Activated B cell treated with CpG ODN at 0.5 μM for 24 hours (primary cell): ENCODE measurements at places on chromosomes 12 and 14.
A peak's percentile ranks its signal among the peaks of the same experiment; 100 is the strongest.

GRCh38 chr12:3493043-3493858, 2.2 kb downstream of the PRMT8 start:
- no peak for DNase-seq

DNA sequence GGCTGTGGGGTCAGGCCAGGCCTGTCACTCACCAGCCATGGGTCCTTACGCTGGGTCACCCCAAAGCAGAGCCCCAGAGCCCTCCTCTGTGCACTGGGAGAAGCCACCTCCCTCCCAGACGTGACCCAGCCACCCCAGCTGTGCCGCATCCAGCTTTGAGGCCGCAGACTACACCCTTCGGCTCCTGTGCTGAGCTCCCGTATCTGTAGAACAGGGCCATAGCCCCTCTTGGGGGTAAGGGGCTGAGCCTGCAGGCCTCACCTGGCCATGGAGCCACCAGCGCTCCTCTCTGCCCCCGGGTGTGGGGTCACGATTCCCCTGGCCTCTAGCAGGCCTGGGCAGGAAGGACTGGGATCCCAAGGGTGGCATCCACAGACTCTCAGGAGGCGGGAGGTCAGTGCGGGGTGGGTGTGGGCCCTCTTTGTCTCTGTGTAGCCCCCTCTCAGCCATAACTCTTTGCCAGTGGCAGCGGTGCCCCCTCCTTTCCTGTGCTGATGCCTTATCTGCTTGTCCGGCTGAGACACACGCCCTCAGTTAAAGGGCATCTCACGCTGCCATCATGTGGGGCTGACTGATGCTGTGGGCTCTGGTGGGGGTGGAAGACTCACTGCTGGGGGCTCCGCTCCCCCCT, 16.3 kb downstream of the ASPG start:
- DNase-seq, result no peak

DNA sequence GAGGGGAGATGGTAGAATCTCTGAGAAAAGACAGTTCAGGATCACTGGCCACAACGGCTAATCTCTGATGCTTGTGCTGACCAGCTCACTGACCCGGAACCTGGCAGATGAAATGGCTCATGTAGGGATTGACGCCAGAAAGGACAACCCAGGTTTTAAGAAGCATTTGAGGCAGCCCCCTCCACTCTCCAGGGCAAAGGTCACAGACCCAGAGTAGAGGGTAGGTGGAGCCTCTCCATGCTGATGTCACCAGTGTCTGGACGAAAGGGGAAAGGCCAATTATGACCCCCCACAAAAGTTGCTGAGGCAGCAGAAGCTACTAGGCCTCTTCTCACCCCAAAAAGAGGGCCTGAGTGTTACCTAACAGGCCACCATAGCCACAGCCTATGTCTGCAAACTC, 1.2 kb downstream of the METTL1 start:
- no peak for DNase-seq

DNA sequence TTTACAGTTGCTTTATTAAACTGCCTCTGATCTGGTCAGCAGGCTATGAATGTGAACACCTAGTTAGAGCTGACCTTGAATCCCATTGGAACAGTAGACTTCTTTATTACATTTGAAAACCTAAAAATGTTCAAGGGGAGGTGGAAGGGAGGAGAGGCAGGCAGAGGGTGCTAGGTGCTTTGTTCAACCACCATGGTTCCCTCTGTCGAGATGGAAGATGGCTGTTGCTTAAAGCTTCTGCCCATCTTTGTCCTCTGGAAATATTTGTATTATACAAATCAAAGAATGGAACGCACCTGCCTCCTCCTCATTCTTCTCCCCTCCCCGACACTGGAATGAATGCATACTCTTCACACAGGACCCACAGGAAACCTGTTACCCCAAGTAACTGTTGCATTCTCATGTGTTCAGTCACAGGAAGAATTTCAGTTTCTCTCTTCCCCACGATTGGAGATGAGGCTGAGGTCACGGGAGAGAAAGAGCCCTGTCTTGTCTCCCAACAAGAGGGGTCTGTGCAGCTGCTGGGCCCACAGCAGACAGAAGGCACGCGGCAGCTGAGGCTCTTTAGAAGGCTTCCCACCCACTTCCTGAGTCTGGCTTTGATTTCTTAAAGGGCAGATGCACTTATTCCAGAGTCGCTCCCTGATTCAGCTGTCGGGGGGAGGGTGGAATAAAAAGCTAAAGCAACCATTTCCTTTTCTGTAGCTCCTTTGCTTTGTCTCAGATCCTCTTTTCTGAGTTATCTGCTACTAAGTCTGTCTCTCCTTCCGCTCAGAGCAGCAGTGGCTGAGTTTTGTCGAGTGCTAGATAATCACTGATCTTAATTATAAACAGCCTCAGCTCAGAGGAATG, 217.9 kb upstream of the BTG1 start:
- DNase-seq, result peak; percentile 50

DNA sequence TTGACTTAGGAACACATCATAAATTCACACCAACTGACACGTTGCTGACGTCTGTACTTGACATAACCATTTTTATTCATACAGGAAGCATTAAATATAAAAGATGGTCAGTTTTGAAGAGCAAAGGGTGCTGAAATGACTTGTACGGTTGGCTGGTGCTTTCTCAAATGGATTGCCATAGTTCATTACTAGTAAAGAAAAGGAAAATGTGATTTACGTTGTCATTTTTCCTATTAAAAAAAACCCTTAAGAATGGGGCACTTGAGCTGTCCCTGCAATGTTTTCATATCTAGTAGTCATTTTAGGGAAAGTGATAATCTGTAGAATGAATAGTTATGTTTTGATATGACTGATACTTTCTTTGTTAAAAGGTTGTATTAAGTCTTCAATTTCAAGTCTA, 22.5 kb upstream of the MANSC4 start:
- no peak for DNase-seq

GRCh38 chr14:76669770-76670169, 91.5 kb upstream of the VASH1 start:
- no peak for DNase-seq

DNA sequence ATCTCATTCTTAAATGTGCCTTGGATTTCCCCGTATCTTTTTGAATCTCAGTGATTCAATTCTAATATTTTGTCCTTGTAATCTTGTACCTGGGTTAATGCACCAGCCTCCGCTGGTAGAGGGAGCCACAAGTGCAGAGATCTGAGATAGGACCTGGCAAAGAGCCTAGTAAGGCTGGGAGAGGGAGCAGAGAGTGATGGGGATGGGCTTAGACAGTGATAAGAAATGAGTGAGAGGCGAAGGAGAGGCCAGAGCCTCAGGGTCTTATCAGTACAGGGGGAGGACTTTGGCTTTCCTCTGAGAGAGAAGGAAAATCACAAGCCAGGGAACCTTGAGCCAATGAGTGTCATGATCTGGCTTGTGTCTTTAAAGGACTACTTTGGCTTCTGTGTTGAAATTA, 30.5 kb upstream of the LMNTD1 start:
- DNase-seq, result no peak

DNA sequence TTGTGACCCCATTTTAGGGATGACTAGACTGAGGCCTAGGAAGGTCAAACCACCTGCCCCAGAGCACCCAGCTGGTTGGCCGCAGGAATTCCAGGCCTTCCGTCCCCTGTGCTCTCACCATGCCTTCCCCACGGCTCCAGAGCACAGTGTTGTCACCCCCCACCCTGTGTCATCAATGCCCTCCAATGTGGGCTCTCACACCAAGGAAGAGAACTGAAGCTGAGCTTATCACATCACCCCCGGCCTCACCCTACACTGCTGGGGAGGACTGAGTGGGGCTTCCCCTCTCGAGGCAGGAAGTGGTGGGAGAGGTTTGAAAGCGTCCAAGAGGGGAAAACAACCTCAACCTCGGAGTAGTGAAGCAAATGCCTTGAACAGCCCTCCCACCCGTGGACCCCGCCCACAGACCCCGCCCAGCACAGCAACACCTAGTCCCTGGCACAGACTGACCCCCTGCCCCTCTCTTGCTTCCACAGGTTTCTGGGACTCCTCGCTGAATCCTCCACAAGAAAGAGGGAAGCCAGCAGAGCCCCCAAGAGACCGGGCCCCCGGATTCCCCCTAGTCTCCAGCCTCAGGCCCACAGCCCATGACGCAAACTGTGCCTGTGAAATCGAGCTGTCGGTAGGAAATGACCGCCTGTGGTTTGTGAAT, 97.2 kb downstream of the LGMN start:
- DNase-seq, result peak; percentile 69

- DNase-seq, result no peak
These were observed 23.6 kb upstream of the ATF1 start for GRCh38 chr12:50740307-50740706.

GRCh38 chr12:4270831-4271716, 2.5 kb upstream of the CCND2 start:
- DNase-seq, result peak; percentile 57

- DNase-seq, result no peak
These were observed 16.3 kb downstream of the NDUFA9 start for GRCh38 chr12:4665236-4665635.

DNA sequence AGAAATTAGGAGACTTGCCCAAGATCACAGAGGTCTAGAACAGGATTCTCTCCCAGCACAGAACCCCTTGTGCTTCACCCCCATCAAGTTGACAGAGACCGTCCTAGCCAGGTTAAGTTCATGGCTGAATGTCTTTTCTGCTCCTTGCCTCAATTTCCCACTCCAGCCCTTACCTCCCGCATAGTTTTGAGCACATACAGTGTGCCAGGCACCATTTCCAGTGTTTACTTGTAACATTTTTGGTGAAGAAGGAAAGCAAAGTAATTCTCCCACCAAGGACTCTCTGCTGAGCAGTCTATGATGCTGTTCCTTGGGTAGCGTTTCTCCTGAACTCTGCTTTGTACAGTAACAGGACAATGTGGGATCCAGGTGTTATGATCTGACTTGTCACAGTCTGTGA, 1.2 kb downstream of the ABHD4 start:
- DNase-seq, result no peak

- no peak for DNase-seq
These were observed 2.2 kb downstream of the SCARB1 start for GRCh38 chr12:124861492-124861891.

DNA sequence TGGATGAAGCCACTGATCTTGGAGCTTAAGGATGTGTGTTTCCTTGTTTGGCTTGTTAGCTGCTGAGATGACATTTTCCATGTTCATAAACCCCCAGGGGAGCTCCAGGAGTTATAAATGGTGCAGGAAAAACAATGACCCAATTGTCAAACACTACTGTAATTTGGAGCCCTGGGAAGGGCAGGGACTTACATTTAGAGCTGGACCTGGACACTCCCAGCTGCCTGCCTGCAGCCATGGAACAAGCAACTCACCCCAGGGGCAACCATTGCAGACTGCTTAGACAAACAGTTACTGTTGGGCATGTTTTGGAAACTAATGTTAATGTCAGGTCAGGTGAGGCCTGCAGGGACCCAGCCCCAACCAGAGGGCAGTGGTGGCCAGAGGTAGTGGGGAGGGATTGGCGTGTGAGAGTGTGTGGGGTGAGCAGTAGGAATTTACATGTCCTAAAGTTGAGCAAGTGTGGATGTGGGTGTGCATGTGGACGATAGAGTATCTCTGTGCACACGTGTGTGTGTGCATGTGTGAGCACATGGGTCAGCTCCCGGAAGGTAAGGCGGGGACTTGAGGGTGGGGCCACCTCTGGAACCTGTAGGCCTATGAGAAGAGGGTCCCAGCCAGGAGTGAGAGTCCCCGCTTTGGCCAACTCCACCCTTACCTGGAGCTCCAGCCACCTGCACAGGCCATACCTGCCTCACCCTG, 86.4 kb upstream of the NOS1 start:
- no peak for DNase-seq

- no peak for DNase-seq
These were observed 929.8 kb downstream of the DIO2 start for GRCh38 chr14:79281244-79282152.

GRCh38 chr12:111434049-111434448, 28.3 kb downstream of the SH2B3 start:
- DNase-seq, result no peak

DNA sequence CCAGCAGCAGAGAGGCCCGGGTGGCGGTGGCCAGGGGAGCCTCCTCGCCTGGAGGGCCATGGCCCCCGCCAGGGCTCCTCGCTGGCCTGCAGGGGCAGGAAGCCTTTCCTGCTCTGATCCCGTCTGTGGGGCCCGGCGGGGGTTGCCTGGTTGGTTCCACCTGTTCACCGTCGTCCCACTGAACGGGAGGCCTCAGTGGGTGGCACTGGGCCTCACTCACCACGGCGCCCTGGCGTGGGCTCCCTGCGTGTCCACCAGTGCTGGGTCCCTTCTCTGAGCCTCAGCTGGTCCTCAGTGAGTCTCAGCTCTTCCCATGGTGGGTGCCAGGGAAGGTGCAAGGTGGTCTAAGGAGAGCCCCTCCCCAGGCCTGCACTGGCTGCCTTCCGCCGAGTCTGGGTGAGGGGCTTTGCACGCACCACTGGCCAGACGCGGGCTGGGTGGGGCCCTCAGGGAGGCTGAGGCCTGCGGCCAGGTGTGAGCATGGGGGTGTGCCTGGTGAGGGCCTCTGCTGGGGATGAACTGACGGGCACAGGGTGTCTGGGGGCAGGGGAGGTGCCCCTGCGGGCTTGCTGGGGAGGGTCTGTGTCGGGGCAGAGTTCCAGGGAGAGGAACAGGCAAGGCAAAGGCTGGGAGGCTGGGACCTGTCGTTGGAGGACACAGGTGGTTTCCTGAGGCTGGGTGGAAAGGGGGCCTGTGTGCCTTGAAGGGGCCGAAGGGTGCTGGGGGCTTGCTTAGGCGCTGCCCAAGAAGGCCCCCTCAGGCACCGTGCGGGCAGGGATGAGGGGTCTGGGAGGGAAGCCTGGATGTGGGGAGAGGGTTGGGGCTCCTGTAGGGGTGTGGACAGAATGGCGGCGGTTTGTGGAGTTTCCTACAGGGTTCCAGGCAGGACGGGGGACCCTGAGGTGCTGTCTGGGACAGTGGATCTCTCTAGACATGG, 339.8 kb downstream of the TMEM121 start:
- no peak for DNase-seq

DNA sequence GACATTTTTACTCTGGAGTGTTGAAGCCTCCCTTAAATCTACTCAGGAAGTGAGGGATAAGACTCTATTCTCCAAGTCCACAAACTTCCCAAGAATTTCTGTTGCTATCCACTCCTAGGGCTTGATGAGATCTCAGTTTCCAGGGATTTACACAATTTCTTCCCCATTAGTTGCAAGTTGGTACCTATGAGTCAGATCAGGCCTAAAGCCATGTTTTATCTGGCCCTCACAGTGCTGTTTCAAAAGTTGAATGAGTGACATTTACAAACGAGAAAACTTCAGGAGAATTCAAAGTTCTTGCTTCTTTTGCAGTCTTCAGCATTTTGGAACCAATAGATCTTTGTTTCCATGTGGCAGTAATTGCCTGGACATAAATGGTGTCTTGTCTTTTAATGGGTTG, 156.4 kb upstream of the SYT10 start:
- DNase-seq, result no peak
